ENCODE measurements at places on chromosomes 12 and 14.

- no peak for DNase-seq
Observed at GRCh38 chr12:121519227-121519626, 61.6 kb downstream of the KDM2B start.

GRCh38 chr12:46892887-46893286 lies 67.1 kb upstream of the SLC38A4 start:
- no peak for DNase-seq

GRCh38 chr12:104710940-104711689 lies 247.0 kb downstream of the SLC41A2 start:
- no peak for DNase-seq

GRCh38 chr14:25943329-25943728 lies 654.5 kb downstream of the NOVA1 start:
- no peak for DNase-seq

DNA sequence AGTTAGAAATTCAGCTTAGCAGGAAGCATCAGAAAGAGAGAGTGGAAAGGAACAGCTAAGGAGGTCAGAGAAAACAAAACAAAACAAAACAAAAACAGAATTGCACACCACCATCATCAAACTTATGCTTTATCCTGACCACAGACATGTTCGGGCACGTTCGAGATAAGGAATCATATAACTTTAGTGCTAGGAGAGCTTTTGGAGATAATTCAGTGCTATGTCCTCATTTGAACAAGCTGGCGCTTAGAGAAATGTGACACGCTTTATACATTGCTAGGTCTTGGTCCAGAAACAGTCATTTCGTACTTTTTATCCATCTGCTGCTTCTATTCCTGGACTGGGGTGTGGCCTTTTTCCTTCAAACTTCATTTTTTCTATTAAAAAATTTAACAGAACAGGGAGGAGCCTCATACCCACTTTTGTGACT lies 213.1 kb downstream of the PTPRO start:
- DNase-seq: no peak

DNA sequence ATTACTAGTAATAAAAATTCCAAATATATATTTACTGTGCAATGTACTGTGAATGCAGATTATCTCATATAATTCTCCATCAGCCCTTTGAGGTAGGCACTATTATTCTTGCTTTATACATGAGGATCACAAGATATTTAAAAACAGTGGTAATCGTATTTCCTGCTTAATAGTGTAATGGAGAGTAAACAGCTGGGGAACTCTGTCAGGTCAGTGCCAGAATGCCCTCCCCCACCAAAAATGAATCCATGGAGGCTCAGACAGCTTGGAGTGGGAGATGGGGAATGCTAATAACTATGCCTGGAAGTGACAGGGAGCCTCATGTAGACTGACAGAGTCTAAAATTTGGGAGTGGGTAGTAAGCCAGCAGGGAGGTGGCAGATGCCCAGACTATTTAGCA lies 153.6 kb downstream of the PAH start:
- no peak for DNase-seq

DNA sequence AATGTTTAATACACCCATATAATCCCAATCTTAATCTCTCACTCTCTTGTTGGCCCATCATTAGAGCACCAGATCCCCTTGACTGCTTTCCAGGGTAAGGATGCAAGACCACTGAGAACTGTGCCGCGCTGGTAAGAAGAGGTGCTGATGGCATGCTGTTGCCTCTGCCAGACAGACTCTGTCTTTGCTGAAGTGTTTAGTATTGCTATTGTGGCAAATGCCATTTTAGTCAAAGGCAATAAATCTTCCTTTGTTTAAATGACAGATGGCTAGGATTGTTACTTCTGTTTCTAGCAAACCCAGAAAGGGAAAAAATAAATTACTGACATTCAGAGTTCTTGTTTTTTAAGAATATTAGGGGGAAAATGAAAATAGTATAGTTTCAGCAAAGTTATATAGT lies 152.3 kb downstream of the MON2 start:
- no peak for DNase-seq

- no peak for DNase-seq
Observed at GRCh38 chr14:82492157-82492556, 958.5 kb upstream of the SEL1L start.

GRCh38 chr14:91402771-91403600 lies 14.6 kb downstream of the CCDC88C start:
- no peak for DNase-seq

- DNase-seq: no peak
Observed at GRCh38 chr12:64806593-64807460, 17.6 kb upstream of the TBC1D30 start.

DNA sequence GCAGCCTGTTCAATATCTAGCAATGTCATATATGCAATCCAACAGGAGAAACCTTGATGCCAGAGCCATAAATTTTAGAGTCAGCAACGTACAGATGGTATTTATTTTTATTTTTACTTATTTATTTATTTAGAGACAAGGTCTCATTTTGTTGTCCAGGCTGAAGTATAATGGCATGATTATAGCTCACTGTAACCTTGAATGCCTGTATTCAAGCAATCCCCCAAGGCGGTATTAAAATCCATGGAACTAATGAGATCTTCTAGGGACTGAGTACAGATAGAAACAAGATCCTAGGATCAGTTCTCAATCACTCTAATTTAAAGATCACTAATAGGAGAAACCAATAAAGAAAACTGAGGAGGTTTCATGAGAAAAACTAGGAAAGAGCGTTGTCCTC lies 89.3 kb downstream of the SLCO1B1 start:
- DNase-seq: no peak

GRCh38 chr14:93246534-93246933 lies 39.5 kb downstream of the UBR7 start:
- no peak for DNase-seq

DNA sequence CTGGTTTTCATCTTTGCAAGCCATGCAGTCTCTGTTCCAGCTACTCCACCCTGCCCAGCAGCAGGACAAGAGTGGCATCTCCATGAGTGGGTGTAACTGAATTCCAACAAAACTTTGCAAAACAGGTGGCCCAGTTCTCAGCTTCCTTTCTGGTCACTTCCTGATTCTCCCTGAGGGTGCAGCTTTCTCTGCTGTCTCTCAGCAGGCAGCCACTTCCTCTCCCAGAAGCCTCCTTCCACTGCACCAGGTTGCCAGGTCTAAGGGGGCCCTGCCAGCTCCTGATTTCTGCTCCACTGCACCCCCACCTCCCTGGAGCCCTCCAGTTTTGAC lies 341.0 kb upstream of the FKBP4 start:
- no peak for DNase-seq

DNA sequence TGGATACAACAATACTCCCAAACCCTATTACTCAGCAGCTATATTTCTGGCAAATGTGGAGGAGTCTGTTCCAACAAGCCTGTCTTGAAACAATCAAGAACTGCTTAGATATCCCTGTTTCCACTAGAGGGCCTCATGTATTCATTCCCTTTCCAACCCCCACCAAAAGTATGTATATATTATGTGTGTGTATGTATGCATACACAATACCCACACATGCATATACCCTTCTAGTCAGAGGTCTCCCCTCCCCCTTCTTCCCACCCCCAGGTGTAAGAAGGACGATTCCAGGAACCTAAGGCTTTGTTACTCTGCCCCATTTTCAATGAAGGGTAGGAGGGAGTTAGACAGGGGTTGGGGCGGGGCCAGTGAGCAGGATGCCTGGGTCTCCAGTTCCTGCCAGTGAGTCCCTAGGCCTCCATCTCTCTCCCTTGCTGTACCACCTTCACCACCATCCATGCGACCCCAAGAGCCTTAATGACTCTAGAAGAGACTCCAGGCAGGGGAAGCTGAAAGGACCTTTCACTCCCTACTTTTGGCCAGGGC lies at the start of gene DGKA:
Gene DGKA, plus strand, starts transcription at position 392 of the 546 bp plus-strand sequence. CDS start 5,342 bp downstream, outside the sequence.
- DNase-seq: peak; percentile 19

DNA sequence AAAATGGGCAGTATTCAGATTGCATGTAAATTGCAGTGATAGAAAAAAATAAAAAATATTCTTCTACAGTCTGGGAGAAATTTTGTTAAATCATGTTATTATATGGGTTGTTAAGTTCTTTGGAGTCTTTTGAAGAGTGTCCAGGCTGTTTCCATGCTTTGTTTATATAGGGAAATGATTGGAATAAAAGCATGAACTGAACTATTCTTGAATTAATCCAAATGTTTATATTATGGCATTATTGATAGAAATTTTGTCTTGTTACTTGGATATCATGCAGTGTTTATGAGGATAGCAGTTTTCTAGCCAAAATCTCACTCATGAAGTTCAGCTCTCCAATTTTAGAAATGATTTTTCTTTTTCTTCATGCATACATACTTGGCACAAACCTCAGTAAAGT lies 108.2 kb upstream of the NAV3 start:
- DNase-seq: no peak

DNA sequence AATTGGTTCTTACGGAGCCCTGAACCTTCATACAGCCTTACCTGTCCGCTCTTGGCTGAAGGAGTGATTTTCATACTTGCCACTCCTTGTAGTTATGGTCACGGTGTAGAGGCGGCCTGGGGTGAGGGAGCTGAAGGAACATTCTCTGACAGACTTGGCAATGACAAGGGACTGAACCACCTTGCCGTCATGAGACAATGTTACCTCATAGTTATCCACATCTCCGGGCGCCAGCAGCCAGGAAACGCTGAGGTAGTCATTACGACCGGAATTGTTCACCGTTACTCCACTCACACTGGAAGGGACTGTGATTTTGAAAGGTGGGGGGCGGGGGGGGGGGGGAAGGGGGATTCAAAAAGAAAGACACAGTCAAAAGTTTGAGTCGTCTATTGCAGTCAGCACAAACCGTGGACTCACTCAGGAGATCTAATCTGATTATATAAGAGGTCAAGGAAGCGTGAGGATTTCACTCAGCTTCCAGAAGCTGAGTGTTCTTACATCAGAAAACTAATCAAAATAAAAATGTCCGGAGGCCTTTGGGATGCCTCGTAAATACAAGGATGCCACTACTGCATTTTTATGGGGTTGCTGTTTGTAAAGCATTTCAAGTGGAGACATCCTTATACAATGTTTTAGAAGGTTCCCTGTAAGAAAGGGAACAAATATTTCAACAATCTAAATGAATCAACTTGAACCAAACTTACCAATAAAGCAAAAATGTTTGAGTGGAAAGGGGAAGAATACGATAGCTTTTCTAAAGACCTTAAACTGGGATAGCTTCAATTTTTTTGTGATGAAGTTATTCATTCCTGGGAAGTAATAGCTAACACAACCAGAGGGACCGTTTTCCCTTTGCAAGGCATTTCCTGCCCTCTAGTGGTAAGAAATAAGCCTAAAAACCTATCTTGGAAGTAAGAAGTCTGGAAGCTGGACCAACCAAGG lies 60.6 kb downstream of the PTPRB start:
- DNase-seq: peak; percentile 1

GRCh38 chr12:32201096-32201495 lies 94.4 kb downstream of the BICD1 start:
- no peak for DNase-seq

GRCh38 chr14:34036319-34036766 lies 85.5 kb upstream of the EGLN3 start:
- DNase-seq: no peak

DNA sequence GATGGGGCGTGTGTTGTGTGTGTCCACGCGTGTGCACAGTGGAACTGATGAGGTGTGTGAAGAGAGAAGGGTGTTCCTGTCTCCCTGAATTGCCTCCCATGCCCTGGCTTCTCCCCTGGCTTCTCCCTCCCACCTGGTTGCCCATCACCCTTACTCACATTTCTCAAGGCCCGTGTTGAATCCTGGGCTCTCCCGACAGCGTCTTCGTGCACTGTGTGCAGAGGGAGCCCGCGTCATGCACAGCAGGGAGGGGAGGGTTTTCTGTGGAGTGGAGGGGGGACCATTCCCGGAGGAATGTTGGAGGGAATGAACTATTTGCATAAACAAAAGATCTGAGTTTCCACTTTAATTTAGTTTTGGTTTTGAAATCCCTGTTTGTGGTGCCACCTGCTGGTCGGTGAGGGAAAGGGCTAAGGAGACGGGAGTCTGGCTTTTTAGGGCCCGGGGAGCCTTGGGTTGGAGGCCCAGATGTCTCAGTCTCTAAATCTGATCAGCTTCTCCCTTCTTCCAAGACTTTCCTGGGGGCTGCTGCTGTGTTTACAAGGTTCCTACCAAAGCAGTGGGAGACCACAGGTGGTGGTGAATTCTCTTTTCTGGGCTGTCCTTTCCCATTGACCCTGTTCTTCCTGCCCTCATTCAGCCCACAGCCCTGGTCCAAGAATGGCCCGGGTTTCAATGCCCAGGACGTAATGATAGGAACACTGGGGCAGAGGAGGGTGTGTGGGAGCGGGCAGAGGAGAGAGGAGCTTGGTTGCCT lies at the start of gene C1R:
Gene C1R, minus strand, starts transcription at position 217 of the 757 bp plus-strand sequence. Its CDS starts 57 bp downstream, at position 160.
- DNase-seq: no peak

DNA sequence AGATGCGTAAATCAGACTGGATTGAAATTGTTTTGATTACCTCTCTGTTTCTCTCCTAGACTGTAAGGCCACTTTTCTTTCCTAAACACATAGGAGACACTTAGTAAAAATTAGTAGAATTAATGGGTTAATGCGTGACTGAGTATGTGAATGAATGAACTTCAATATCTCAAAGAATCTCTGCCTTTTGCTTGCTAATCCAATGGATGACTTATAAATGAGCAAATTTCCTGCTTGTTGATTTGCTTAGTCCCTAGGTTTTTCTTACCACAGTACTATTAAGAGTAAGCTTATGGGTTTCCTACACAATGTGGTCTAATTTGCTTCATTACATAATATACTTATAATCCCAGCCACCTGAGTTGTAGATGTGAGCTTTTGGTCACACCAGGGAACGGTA lies 164.1 kb downstream of the SRGAP1 start:
- DNase-seq: no peak

All from NCI-H2081 treated with DMSO at 0.1 percent for 48 hours (cell line).